B cell (primary cell): ENCODE measurements at places on chromosomes 3 and 15.

GRCh38 chr3:129623447-129624118 lies 17.1 kb upstream of the PLXND1 start:
- no peak for DNase-seq

DNA sequence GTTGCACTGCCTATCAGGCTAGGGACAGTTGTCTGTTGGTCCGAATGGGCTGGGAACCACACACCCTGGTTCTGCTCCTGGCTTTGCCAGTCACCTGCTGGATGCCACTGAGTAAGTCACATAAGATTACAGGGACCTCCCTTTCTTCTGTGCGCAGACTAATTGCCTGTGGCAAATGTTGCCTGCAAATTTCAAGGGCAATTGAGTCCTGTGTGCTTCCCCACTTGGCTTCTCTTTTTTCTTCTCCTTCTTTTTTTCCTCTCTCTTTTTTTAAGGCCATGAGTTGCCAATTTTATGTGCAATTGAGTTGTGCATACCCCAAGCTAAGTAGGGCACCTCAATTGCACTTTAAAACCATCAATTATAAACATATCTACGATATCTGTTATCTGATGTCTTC lies 963.4 kb downstream of the MCTP2 start:
- no peak for DNase-seq

DNA sequence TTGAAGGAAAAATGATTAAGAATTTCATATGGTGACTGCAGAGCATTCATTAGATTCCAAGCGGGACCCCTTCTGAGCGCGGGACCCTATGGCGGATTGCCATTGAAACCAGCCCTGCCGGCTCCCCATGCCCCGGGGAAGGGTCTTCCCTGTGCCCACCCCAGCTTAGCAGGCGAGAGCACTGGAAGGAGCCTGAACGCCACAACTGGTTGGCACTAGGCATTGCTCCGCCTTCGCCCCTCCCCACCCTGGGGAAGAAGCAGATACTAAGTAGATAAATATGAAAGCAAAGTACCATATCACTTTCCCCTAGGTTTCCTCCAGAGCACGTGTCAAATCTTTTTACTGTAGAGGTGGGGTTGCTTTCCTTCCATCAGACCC lies 70.7 kb downstream of the CYP19A1 start:
- peak; percentile 10 for DNase-seq

DNA sequence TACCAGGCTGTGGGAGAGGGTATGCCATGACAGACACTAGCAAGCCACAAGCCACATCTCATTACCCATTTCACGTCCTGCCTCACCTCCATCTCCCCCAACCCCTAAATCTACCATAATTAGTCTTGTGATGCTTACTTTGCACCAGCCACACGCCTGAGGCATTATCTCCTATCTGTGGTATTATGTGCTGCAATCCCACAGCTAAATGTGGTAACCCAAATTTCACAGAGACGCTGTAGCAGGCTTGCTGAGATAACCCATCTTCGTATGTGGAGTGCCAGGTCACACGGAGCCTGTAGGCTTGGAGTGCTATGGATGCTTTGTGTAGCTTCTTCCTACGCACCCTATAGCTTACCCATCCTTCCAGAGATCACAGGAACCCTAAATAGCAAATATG lies 256.7 kb upstream of the KCNH8 start:
- DNase-seq, result no peak

- DNase-seq, result no peak
These were observed 23.4 kb upstream of the CLEC3B start for GRCh38 chr3:45002720-45003119.

DNA sequence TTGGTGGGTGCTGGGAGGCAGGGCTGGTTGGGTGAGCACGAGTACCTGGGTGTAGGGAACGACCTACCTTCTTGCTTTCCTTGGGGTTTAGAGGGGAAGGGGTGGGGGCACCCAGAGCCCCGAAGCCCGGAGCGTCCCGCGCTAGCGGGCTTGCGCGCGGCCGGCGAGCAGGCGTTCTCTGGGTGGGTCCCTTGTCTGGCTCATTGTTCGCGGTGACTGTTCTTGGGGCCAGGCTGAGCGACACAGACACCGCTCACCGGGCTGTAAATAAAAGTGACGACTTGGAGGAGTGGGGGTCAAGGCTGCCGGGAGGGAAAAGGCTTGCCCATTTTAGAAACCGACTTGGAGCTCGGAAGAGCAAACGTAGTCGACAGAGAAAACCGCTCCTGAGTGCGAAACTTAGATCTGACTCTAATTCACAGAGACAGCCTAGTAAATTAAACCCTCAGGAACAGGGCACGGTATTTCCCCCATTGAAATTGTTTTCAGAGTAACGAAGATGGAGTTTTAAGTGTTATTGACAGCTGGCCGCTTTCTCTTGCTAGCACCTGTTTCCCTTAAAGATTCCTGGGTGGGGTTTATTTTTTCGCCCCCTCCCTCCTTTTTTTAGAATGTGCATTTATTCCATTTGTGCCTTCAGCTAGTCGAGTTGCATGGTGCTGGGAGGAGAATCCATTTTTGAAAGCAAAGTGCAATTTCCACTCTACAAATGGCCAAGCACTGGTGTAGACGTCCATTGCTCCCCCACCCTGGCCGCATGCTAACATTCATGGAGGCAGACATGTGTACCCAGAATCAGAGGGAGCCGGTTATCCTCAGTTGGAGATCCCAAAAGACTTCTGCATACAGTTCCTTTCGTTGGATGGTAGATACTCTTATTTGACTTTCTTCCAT lies 532.1 kb upstream of the SEMA6D start:
- no peak for DNase-seq
